ENCODE measurements at places on chromosomes 2 and 18.
A peak's percentile ranks its signal among the peaks of the same experiment; 100 is the strongest.

- DNase-seq = no peak
These were observed 4.1 kb downstream of the ATOH8 start for GRCh38 chr2:85757860-85758259.

DNA sequence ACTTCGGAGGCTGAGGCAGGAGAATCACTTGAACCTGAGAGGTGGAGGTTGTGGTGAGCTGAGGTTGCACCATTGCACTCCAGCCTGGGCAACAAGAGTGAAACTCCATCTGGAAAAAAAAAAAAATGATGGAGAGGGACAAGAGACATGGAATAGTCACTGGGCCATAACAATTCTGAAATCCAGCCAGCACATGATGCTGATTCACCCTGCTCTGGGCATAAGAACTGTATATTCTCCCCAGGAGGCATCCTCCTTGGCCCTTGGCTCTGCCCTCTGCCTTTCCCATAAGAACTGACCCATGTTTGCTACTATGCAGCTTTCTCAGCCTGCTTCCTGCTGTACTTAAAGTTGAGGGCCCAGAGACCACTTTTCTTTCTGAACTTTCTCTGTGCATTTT lies 297.7 kb downstream of the GBX2 start:
- DNase-seq = no peak

- DNase-seq = no peak
These were observed 19.0 kb upstream of the CPO start for GRCh38 chr2:206920310-206920709.

DNA sequence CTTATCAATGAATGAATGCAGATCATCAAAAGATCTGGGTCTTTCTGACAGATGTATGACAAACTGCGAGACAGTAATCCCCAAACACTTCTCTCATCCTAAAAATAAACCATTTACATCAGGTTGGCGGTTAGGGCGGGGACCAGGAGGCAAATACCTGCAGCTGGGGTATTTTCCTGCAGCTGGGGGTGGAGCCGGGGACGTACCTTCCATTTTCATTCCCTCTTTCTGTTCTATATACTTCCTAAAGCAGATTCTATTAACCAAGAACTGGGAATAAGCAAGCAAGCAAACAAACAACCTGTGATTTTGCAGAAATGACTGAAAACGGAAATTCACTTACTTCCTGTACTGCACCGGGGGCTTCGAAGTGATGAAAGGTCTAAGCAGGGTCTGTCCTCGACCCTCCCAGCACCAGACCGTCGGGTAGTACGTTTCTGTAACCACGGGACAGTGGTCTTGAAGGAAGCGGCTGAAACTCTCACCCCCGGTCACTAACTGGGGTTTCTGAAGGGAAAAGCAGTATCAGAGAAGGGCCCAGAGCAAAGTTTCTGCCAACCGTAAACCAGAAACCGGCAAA lies 1.2 kb downstream of the ABHD3 start:
- DNase-seq = peak; percentile 45

DNA sequence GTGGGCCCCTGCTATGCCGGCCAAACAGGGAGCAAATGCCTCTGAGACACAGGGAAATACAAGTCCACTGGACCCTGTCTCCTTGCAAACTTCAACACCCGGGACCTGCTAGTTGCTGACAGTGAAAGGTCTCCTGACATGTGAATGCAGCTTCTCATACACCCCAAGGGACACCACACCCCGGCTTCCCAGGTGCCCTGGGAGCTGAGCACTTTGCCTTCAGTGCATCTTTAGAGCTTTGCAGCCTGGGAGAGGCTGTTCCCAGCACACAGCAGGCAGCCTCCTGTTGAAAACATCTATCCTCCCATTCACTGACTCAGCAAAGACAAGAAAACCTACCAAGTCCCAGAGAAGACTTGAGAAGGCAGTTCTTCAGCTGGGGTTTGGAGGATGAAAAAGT lies 143.4 kb downstream of the COL6A3 start:
- DNase-seq = no peak

DNA sequence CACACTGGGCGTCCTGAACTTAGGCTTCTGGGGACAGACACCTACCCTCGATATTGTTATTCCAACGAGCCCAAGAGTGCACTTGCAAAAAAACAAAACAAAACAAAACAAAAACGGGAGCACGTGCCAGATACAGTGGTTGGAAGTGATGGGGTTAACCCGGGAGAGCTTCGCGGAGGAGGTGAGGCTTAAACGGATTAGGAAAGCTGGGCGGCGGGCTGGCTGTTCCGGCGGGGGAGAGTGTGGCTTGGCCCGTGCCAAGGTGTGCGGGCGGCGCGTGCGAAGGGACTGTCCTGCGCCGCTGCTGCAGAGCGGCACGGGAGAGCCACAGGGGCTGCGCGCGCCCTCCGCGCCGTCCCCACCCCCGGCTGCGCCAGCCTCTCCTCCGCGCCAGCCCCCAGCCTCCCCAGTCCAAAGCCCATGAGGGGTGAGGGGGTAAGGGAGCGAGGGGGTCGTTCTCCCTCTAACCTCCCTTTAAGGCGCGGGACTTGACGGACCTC lies 1.5 kb upstream of the SLC30A3 start:
- no peak for DNase-seq

- no peak for DNase-seq
These were observed 27.0 kb upstream of the NFATC1 start for GRCh38 chr18:79368681-79369080.

- DNase-seq = peak; percentile 81
These were observed 4.7 kb downstream of the EEF1B2 start for GRCh38 chr2:206164261-206164862.

GRCh38 chr2:186617771-186618170 lies 27.9 kb downstream of the ITGAV start:
- peak; percentile 24 for DNase-seq

- DNase-seq = no peak
These were observed 263.1 kb upstream of the ID2 start for GRCh38 chr2:8418721-8419120.

GRCh38 chr2:230155359-230155758 lies 64.4 kb downstream of the SP110 start:
- no peak for DNase-seq

Data from tongue (tissue), 3 donors.